Activated gamma-delta T cell treated with Interleukin-2 at 50 U/mL for 16 hours (primary cell): ENCODE measurements at places on chromosomes 12 and 14.

- DNase-seq, result no peak
These were observed 97.4 kb downstream of the C12orf50 start for GRCh38 chr12:87931812-87932211.

- DNase-seq, result no peak
These were observed 8.7 kb upstream of the ZNF740 start for GRCh38 chr12:53171725-53172329.

GRCh38 chr12:108268397-108268796, 70.7 kb downstream of the CMKLR1 start:
- DNase-seq, result no peak

DNA sequence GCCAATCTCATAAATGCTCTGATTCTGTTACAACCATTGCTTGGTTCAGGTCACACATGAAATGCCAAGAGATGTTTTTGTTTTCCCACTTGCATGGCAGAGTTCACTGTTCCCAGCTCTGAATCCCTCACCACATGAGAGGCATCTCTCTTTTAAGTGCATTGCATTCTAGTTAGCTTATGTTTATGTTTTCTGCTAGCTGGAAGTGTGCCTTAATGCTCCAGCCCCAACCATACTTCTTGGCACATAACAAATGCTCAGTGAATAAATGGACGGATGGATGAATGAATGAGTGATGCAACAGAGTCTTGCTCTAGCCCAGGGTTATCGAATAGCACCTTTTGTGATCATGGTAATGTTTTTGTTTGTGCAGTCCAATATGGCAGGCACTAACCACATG, 197.3 kb downstream of the PPM1H start:
- DNase-seq, result no peak

DNA sequence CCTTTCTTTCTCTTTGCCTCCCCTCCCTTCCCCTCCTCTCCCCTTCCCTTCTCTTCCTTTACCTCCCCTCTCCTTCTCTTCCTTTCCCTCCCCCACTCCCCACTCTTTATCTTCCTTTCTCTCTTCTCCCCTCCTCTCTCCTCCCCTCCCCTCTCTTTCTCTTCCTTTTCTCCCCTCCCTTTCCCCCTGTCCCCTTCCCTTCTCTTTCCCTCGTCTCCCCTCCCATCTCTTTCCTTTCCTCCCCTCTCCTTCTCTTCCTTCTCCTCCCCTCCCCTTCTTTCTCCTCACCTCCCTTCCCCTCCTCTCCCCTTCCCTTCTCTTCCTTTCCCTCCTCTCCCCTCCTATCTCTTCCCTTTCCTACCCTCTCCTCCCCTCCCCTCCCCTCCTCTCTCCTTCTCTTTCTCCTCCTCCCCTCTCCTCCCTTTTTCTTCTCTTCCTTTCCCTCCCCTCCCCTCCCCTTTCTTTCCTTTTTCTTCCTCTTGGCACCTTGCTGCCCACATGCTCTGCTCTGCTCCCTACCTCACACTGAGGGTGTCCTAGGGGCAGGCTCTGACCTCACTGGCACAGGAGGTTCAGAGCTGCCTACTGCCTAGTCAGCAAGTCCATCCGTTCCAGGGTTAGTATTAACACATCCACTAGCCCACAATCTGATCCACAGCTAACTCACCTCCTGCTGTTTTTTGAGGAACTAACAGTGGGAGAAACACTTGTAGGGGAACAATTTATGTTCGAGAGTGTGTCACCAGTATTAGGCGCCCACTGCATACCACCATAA, 101.0 kb downstream of the NUAK1 start:
- DNase-seq, result no peak
